NCI-H2227 treated with DMSO at 0.1 percent for 48 hours (cell line): ENCODE measurements at places on chromosomes 16 and 17.

GRCh38 chr16:90040152-90041023 lies 21.1 kb upstream of the DBNDD1 start:
- no peak for DNase-seq

- no peak for DNase-seq
These were observed 82.2 kb downstream of the HELZ start for GRCh38 chr17:67162771-67163170.

DNA sequence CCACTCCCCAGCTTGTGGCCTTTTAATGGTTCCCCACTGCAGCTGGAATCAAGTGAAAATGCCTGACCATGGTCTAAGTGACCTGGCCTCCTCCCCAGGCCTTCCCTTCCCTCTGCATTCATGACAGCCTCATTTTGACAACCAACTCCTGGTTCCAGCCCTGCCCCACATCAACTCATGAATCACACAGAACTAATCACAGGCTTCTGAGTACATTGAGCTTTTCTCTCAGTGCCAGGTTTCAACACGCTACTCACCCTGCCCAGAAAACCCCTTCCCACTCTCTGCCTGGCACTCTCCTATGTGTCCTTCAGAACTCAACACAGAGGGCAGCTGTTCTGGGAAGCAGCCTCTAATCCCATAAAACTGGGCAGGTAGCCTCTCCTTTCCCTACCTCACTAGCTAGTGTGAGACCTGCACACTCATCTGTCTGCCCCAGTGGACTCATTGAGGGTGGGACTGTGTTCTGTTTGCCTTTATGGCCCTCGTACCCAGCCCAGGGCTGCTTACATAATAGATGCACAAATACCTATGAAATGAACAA lies 313.6 kb downstream of the GRIN2A start:
- DNase-seq, result no peak

DNA sequence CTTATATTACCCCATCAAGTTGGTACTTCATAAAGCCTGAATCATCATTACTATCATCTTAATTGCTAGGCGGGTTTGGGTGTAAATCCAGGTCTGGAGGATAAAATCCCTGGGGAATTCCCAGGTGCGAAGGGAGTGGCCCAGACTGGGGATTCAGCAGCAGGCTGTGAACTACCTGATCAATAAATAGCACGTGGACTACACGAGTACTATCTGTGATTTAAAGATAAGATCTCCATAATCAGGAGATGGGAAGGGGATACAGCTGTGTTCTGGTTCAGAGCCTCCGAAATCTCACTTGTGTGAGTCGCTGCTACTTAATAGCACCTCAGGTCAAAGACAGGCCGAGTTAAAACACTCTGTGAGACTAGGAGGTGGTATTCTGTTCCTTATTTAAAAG lies 512.6 kb upstream of the ZFHX3 start:
- DNase-seq, result no peak

DNA sequence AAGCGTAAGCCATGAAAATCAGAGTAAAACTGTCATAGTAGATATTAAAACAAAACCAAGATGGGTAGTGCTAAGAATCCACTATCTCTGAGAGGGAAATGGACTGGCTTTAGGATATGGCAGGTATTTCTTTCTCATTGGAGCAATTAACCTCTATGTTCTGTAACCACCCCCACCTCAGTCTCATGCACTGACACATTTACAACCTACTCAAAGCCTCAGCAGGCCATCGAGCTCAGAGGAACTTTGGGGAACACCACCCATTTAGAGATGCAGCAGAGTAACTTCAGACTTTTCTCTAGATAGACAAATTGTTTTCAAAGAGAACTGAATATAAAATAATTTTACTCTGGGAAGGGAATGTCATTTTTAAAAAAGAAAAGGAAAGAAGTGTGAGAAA lies 615.8 kb upstream of the ZFHX3 start:
- DNase-seq, result no peak
